ENCODE measurements at places on chromosomes 16 and 17.

- DNase-seq: peak; percentile 63
Observed at GRCh38 chr16:12661656-12662172, 142.0 kb downstream of the CPPED1 start.

DNA sequence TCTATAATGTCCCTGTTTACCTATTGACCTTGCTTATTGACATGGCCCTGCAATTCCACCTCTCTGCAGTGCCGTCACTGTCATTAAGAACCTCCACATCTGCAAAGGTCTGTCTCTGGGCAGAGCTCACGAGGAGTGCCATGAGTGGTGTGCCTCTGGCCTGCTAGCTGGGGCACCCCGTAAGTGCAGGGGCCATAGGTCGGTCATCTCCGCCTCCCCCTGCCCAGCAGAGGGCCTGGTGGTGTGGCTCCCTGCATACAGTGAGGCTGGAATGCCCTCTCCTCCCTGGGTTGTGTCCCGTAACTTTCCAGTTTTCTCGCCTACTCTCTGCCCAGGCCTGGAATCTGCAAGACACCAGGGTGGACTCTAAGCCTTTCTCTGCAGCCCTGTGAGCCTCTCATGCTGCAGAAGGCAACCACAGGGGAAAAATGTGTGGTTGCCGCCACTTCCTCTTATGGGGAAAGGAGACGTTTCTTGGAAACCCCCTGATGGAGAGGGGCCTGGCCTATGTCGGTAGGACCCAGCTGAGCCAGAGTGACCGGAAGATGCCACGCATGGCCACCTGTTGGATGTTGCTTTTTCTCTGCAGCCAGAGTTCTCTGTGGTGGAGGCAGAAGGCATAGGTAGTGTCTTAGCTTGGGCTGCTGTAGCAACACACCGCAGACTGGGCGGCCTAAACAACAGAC is 2.7 kb upstream of the SNX20 start:
- no peak for DNase-seq

GRCh38 chr17:6509031-6509771 is 47.2 kb downstream of the PITPNM3 start:
- no peak for DNase-seq

DNA sequence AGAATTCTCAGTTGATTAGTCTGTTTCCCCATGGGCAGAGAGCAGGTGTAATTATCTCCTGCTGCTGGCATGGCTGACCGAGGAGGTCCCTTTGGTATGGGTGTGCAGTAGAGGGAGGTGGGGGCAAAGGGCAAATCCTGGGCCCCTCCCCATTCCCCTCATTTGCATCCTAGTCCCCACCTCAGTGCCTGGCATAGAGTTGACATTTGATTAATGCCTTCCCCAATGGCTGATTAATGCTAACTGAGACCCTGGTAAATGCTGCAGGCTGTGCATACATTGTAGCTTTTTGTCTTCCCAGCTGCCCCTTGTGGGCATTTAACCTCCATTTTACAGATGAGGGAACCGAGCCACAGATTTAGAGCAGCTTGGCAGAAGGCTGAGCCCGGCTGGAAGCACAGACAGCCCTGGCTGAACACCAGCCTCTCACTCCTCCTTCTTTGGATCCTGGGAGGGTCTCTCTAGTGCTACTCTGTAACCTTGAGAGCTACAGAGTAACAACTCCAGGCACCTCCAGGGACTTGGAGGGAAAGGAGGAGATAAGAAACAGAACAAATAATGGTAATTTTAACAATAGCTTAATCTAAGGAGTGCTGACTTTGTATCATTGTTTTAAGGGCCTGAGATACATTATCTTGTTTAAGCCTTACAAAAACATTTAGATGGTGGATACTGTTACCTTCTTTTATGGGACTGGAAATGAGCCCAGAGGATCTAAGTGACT is 5.1 kb downstream of the PLCG2 start:
- DNase-seq: no peak

GRCh38 chr17:42740699-42741098 is 4.1 kb downstream of the EZH1 start:
- DNase-seq: no peak

DNA sequence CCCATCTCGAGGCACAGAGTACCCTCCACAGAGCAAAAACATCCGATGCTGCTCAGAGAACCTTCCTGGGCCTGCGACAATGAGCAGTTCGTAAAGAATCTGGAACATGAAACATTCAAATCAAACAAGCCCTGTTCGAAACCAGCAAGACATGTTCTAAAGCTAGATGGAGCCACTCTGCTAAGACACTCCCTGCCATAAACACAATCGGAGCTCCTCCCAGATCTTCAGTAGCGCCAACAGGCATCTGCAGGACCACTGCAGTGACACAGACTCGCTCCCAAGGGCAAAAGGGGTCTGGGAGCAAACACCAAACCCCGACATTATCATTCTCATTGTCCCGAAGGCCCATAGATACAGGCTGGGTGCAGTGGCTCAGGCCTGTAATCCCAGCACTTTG is 108.7 kb downstream of the ZFHX3 start:
- no peak for DNase-seq

GRCh38 chr16:82995924-82996441 is 369.2 kb downstream of the CDH13 start:
- no peak for DNase-seq

DNA sequence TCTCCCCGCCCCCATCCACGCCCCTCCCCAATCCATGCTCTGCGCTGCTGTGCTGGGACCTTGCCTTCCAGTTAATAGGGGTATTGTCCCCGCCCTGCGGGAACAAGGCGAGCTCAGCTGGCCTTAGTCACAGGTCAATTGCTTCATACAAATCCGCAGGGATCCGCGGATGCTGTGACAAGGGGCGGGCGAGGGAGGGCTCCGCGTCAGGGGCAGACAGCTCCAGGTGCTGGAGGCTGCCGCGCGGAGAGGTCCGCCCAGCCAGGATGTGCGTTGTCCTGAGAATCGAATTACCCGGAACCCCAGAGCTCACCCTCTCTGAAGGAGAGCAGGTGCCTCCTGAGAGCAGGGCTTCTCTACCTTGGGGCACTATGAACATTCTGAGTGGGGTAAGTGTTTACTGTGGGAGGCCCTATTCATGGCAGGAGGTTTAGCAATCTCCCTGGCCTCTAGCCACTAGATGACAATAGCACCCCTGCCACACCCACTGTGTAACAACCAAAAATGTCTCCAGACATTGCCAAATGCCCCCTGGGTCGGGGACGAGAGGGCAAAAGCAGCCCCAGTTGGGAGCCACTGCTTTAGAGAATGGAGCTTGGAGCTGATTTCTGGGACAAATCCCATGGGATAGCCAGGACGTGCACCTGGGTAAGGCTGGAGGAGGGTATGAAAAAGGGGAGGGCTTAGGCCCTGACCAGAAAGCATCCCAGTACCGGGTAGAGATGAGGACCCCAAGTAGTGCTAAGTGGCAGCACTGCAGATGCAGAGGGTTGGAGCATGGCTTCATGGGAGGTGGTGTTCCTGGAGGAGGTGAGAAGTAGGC is 138.2 kb downstream of the CYLD start:
- DNase-seq: no peak

GRCh38 chr16:3618769-3619141 is 7.3 kb upstream of the SLX4 start:
- DNase-seq: no peak

DNA sequence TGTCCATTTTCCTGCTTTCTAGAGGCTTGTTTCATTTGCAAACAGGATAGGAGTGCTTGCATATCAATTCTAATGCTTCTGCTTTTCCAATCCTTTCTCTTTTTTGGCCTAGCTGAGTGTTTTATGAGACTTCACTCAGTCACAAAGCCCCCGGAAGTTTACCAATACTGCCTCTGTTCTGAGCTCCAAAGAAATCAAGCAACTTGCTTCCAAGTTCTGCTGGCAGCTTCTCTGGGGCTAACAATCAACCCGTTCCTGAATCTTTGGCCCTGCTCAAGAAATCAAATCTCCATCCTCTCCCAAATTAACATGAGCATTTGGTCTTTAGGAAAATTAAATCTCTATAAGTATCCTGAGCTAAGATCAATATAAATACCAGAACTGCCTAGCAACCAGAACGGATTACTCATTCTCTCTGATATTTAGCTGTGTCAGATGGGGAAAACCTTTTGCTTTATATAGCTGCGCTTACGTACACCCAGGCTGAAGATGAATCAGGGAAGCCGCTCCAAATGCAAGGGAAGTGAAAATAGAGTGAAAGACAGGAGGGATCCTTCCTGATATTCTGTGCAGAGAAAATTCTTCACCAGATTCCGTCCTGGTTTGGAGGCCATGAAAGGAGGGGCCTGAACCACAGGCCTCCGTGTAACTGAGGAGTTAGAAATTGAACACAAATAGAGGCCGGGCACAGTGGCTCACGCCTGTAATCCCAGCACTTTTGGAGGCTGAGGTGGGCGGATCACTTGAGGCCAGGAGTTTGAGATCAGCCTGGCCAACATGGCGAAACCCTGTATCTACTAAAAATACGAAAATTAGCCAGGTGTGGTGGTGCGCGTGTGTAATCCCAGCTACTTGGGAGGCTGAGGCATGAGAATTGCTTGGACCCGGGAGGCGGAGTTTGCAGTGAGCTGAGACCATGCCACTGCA is 23.3 kb upstream of the GRB2 start:
- DNase-seq: no peak

DNA sequence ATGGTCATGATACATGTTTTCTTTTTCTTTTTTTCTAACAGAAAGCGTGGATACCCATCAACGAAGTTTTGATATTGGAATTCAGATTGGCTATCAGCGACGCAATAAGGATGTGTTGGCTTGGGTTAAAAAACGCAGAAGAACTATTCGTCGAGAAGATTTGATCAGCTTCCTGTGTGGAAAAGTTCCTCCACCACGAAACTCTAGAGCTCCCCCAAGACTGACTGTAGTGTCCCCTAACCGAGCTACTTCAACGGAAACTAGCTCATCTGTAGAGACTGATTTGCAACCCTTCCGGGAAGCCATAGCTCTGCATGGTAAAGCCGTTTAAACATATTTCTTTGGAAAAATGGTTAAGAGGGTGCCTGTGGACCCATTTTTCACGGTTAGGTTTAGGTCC is 11.5 kb downstream of the HAPSTR1 start:
- no peak for DNase-seq

DNA sequence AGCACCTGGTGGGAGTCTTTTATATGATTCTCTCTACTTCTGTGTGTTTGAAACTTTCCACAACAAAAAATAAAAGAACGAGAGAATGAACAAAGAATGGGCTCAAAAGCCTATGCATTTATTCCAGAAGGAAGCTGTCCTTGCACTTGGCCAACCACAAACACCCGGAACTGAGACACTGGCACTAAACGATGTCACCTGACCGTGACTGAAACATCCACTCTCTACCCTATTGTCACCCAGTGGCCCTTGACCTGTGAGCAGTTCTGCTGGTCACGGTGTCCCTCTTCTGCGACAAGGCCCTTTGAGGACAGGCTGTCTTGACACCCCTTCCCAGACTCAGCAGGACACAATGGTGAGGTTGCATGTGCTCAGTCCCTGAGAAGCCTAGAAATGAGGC is 56.6 kb downstream of the TEKT5 start:
- no peak for DNase-seq

GRCh38 chr16:68779891-68780290 is 42.8 kb downstream of the CDH1 start:
- DNase-seq: no peak

DNA sequence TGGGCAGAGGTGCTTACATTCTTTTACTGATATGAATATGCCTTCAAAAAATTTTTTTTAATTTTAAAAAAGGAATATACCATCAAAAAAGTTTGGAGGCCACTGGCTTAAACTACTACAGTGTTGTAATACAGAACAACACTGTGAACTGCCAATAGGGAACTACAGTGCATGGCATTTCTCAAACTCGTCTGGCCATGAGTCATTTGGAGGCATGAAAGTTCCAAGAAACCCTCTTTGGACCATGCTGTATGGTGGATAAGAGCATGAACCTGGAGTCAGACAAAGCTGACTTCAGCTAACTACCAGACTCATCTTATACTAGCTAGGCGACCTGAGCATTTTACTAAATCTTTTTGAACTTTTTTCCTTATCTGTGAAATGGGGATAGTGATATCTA is 9.2 kb upstream of the NF1 start:
- DNase-seq: no peak

- no peak for DNase-seq
Observed at GRCh38 chr17:17043461-17044271, 1.4 kb downstream of the MPRIP start.

GRCh38 chr17:67151717-67152116 is 93.3 kb downstream of the HELZ start:
- no peak for DNase-seq

DNA sequence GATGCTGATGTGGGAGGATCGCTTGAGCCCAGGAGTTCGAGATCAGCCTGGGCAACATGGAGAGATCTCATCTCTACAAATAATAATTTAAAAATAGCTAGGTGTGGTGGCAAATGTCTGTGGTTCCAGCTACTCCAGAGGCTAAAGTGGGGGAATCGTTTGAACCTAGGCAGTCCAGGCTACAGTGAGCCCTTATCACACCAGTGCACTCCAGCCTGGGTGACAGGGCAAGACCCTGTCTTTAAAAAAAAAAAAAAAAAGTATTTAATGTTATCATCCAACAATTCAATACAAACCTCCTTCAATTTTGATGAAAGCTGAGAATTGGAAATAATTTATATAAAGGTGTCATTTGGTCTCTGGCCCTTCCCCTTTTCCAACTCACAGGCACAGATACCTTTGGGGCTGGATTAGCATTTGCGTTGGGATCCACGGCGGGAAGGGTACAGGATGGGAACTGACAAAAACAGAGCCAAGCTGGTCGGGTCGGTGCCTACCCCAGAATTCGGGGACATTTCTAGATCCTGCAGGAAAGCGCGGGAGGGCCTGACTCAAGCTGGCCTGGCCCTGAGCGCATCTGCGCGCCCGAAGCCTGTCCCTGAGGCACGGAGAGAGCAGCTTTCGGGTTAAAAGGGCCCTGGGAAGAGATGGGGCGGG is 860 bp upstream of the DCAF7 start:
- DNase-seq: no peak

- no peak for DNase-seq
Observed at GRCh38 chr17:75909051-75909811, 4.5 kb upstream of the MRPL38 start.

- DNase-seq: no peak
Observed at GRCh38 chr17:66044083-66044482, 147.8 kb downstream of the CEP112 start.

GRCh38 chr16:66389256-66390176 is 23.0 kb downstream of the CDH5 start:
- no peak for DNase-seq

DNA sequence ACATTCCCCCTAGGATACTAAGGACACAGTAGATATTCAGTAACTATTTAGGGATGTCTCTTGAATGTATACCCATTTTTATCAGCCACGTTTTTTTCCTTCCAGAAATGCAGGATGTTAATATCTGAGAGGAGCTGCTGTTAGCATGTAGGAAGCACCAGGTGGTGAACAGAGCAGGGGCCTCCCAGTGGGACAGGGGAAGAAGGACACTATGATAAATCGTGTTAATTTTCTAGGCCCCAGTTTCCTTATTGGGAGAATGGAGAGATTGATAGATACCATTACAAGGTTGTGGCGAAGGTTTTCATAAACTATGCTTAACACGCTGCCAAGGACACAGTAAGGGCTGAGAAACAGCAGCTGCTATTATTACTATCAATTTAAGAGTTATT is 45.4 kb downstream of the PRSS54 start:
- no peak for DNase-seq

GRCh38 chr17:17236295-17237025 is 508 bp downstream of the FLCN start:
- no peak for DNase-seq
